Kasumi-1 (cell line): ENCODE measurements at places on chromosomes 13 and 19.

GRCh38 chr19:49567861-49568441 lies 12.4 kb downstream of the NOSIP start:
- no peak for DNase-seq

GRCh38 chr13:24491845-24492244 lies 20.7 kb downstream of the PARP4 start:
- no peak for DNase-seq

- no peak for DNase-seq
Observed at GRCh38 chr13:44104969-44105368, 225.3 kb downstream of the LACC1 start.

DNA sequence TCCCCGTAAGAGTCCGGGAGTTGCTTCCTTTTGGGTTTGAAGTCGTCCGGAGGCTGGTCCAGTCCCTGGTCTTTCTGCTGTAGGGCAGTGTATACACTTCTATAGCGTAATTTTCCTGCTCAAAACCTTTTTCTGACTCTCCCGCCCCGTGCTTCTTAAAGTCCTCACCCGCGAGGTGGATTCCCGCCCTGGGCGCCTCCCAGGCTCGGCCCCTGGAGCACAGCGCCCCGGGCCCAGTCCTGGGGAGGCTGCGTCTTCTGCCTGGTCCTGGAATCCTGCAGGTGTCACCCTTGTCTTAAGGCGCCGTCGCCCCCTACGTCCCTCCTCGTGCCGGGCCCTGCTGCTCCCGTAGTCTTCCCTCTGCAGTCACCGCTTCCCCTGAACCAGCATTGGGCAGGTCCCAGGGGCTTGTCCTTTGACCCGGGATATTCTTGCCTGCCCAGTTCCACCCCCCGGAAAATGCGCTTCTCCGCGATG lies 34.4 kb upstream of the ZNF808 start:
- no peak for DNase-seq

DNA sequence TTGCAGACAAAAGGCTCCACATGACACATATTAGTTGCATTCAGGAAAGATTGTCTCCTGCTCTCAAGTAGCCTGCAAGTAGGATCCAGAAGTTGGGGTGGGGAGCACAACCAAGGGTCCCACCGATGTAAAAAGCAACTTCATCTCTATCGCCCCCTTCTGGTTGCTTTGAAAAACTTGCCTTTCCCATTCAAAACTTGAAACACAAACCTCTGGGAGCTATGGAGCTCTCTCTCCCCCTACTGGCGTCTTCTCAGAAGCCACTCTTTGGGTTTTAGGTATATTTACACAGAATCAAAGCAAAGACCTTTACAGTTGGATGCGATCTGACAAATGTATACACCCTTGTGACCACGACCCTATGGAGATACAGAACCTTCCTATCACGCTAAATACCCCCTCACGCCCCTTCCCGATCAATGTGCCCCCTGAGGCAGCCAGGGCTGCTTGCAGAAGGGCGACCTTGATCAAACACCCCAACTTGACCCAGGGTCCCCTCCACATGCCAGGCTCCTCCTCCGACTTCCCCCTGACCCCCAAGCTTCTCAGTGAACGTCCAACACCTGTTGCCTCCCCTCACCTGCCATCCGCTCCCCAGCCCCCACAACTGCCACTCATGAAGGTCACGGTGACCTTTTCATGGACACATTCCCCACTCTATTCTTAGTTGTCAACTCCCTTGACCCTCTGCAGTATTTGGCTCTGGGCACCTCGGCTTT lies 10.1 kb downstream of the NOSIP start:
- DNase-seq = peak; percentile 96

- no peak for DNase-seq
Observed at GRCh38 chr19:32671883-32672593, 2.9 kb downstream of the ANKRD27 start.

DNA sequence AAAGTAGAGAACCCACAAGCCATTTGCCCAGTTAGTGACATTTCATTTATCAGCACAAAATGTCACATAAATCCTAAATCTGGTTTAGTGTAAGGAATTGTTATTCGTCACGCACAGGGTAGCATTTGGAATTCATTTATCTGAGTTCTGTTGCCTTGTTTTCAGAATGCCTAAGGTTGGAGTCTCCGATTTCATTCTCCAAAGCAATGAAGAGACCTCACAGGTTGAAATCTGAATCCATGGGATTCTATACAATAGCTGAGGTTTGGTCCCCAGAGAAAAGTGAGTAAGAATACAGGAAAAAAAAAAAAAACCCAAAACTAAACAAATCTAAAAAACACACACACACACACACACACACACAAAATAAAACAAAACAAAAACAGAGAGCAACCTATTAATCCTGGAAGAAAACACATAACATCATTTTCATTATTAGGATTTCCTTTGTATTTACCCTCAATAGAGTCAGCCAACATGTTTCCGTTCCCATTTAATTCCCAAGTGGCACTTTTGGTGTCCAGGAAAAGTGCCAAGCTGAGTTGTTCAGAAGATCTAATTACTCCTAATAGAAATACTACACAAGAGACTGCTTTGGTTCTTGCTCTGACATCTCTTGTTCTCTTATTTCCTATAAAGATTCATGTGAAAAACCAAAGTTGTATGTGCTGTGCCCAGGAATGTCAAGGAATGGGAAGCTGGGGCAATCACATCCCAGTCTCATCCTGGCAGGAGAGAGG lies 36.2 kb upstream of the LRCH1 start:
- DNase-seq = no peak

GRCh38 chr19:15550929-15551292 lies 42.6 kb downstream of the CYP4F22 start:
- peak; percentile 13 for DNase-seq

DNA sequence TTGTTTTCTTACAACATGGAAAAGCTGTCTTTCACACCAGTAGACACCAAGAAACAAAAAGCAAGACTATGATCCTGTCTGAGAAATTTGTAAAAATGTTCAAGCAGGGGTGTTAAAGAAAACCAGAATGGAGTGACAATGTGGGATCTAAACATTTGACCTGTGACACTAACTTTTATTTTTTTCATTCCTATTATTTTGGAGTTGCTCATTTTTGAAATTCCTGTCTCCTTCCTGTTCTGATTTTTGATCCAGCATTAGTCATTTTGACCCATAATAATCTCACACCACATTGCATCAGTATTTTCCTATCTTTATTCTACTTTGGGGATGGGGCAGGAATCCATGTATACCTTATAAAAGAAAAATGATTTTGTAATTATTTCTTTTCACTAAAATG lies 164.2 kb downstream of the DLEU7 start:
- no peak for DNase-seq

GRCh38 chr19:41457241-41457640 lies 14.3 kb downstream of the ERICH4 start:
- DNase-seq = no peak

DNA sequence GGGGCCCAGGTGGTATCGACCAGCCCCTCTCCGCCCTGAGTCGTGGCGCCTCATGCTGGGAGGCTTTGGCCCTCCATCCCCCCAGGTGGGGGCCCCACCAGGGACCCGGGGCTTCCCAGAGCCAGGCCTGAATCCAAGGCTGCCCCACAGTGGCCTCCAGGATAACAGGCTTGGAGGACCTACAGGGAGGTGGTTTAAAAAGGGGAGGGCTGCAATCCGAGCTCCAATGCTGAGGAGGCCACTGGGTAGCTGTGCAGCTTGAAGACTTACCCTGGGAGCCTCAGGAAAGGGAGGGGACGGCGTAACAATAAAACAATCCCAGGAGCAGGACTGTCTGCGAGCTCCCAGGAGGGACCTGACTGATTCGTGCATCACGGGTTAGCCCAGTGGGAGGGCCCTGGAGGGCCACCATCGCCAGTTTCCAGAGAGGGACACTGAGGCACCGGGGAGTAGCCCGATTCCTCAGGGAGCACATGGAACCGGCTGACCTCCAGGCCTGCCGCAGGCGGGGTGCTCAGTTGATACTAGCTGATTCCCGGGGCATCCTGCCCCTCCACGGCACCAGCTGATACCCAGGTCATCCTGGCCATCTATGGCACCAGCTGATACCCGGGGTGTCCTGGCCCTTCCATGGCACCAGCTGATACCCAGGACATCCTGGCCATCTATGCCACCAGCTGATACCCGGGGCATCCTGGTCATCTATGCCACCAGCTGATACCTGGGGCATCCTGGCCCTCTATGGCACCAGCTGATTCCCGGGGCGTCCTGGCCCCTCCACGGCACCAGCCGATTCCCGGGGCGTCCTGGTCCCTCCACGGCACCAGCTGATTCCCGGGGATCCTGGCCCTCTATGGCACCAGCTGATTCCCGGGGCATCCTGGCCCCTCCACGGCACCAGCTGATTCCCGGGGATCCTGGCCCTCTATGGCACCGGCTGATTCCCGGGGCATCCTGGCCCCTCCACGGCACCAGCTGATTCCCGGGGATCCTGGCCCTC lies 3.7 kb upstream of the C2CD4C start:
- no peak for DNase-seq

- DNase-seq = no peak
Observed at GRCh38 chr13:43815204-43815603, 28.4 kb upstream of the ENOX1 start.

DNA sequence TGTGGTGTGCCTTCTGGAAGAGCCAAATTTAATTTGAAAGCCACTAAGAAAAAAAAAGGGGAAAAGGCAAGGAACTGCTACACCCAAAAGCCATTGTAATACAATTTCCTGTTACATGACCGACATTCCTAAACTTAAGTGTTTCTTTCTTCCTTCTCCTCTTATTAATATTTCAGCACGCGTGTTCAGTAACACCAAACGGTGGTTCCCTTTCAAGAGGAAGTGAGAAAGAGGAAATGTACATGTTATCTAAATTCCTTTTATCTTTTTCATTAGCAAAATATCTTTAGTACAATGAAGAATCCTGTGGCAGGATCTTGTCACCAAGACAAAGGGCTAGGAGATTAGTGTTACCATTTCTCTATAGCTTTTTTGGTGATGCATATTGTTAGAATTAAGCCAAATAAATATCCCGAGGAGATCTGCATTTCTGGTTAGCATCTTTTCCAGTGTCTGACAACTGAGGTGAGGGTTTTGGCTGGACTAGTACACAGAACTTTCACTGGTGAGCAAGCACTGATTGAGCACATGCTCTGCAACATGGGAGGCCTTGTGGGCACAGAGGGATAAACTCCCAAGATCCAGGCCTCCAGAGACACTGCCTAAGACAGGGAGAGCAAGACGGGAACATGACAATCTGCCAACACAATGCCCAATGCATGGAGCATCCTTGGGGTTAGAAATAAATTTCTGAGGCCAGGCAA lies 22.1 kb downstream of the LATS2 start:
- peak; percentile 32 for DNase-seq

GRCh38 chr19:48964205-48965039 lies 687 bp upstream of the FTL start:
- DNase-seq = peak; percentile 46

GRCh38 chr19:9610484-9611113 lies 10.4 kb downstream of the ZNF561 start:
- DNase-seq = no peak

DNA sequence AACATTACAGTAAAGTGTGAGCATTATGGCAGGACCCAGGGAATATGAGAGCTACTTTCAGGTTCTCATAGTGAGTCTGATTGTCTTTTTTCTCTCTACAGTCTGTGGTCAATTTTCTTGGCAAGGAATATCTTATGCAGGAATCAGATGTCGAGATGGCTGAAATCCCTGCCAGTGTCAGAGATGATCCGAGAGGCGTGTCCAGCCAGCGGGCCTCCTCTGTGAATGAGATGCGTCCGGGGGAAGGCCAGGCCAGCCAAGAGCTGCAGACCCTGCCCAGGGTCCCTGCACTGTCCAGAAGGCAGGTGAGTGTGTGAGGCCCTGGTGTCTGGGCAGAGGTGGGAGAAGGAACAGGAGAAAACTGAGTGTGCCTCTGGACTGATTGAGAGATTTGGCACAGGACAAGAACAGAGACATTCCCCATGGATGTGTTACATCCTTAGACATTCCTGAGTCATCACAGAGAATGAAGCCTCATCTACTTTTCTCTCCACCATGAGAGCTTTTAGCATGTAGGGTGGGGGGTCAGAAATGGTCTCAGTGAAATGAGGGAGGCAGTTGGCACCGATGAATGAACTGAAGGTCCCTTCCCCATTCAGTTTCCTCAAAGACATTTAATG lies 27.3 kb upstream of the EDDM13 start:
- DNase-seq = no peak

DNA sequence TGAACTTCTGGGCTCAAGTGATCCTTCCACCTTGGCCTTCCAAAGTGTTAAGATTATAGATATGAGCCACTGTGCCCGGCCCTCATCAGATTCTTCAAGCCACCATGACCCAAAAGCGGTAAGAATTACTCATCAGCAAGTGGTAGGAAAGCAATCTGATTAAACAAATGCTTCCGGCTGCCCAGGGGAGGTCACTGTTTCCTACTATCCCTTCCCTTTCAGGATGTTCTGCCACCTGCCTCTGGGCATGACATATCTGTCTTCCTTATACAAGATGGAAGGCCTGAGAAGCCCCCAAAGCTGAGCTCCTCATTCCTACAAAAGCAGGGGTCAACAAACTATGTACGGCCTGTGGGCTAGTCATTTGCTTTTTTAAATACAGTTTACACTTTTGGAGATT lies 7.0 kb downstream of the ABHD8 start:
- no peak for DNase-seq

DNA sequence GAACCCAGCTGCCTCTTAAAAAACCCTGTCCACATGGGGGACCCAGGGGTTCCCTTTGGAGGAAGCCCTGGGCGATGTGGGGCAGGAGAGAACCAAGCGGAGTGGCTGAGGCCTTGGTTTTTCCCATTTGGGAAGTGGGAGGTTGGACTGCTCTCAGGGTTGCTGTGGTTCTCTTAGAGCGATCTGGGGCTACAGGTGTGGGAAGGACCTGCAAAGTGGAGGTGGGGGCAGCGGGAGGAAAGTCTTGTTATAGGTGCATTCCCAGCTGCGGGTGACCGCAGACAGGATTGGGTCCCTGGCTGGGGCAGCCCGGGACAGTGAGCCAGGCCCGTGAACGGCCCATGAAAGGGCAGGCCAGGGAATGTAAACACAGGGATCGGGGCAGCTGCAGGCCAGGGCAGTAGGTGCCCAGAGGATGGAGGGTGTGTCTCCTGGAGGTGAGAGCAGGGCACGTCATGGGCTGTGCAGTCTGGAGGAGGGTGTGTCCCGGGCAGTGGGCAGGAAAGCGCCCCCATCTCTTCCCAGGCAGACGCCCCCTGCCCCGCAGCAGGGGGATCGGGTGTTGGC lies 814 bp downstream of the SLC25A23 start:
- no peak for DNase-seq
